ENCODE measurements at places on chromosomes 6 and 20. TPM values are rescaled to one million over a fixed set of nuclear protein-coding genes. Genes with fewer than 3 reads are reported as not detected.

GRCh38 chr20:56945057-56945456 lies 316.0 kb downstream of the TFAP2C start:
- no peak for DNase-seq

- no peak for DNase-seq
Observed at GRCh38 chr6:66985816-66986215, 1278.8 kb upstream of the EYS start.

GRCh38 chr20:49893242-49894072 lies 21.9 kb downstream of the SPATA2 start:
- no peak for DNase-seq

DNA sequence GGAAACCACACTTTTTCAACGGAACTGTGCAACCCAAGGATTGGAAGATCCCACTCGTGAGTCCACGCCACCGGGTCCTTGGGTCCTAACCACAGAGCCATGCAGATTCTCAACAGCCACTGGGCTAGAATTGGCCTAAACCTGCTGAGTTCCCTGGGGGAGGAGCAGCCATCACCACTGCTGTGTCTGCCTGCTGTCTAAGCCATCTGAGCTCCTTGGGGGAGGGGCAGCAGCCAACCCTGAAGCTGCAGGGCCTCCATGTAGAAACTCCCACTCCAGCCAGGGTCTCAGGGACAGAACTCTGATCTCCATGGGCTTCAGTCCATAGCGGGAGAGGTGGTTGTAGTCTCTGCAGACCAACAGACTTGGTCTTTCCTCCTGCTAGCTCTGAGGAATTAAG lies 154.6 kb upstream of the VGLL2 start:
- DNase-seq, result no peak

DNA sequence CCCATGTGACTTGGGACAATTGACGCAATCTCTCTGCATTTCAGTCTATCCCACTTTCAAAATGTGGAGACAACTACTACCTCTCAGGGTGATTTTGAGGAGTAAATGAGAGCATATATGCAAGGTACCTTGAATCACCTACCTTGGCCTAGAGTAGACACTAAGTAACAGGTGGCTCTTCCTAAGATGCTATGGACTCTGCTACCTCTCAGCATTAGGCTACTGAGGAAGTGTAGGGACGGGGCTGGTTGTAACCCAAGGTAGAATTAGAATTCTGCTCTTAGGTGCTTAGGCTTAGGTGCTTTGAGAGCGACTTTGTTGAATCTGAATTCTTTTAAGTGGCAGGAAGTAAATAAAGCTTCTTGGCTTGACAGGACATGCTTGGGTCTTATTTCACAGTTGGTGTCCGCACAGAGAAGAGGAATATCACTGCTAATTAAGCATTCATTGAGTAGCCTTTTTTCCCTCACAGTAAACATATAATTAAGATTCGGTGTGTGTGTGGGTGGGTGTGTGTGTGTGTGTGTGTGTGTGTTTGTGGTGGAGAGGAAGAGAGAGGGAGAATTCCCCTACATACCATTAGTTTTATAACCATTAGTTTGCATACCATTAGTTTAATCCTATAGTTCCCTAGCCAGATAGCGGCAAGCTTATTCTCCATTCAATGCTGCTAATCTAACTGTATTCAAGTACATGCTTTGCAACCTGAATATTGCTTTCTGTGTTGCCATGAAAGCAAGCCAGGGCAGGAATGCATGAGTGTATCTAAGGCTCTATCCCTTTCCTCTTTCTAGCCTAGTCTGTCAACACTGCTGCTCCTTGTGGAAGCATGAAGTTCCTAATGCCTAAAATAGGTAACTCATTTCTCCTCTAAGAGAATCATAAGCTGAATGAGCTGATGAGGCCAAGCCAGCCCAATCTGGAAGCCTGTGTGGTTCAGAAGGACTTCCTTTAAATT lies 112.5 kb downstream of the IPCEF1 start:
- no peak for DNase-seq

GRCh38 chr6:151103266-151103665 lies 136.5 kb upstream of the AKAP12 start:
- no peak for DNase-seq

DNA sequence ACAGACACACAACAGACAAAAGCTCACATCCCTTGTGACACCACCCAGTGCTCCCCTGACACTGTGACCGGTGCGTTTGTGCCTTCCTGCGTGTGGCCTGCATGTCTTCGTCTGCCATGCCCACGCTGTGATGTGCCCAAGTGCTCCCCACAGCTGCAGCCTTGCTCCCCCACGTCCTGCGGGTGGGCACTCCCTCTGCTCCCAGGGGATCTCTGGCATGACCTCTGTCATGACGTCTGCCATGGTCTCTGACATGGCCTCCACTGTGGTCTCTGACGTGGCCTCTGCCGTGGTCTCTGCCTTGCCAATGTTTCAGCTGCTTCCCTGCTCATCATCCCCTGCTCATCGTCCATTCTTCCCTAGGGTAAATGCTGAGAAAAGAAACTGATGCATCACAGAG lies 200.9 kb downstream of the DLL1 start:
- no peak for DNase-seq

GRCh38 chr20:58019027-58019849 lies 209.2 kb downstream of the ANKRD60 start:
- no peak for DNase-seq

GRCh38 chr6:151722342-151722741 lies 85.1 kb upstream of the ESR1 start:
- DNase-seq, result no peak

DNA sequence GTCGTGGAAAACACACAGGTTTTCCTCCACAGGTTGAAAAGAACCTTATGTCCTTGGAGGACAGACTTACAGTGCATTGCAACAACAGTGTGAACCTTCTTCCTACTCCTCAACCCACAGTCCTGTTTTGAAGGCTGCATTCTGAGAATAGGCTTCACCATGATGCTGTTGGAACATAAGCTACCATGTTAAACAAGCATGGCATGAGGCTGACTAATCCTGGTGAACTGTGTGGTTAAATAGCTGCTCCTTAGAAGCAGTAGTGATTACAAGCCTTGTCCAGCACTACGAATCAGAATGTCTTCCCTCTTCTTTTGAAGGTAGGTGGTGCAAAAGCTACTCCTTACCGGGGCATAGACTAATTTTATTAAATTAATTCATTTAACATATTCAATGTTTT lies 368.5 kb upstream of the EPHA7 start:
- DNase-seq, result no peak

- no peak for DNase-seq
Observed at GRCh38 chr6:112320561-112321318, 26.4 kb upstream of the RFPL4B start.

DNA sequence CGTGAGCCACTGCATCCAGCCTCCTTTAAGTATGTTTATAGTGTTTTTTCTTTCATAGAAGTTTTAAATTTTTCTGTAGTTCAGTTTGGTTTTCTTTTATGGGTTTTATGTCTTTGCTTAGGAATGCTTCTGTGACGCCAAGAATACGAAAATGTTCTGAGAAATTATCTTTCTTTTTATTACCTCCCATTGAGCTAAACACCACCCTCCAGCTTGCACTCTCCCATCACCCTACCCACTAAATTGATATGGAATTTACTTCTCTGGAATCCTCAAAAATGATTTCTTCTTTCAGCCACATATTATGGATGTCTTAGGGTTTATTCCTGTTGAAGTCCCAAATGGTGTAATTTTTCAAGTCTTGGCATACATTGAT lies 38.1 kb downstream of the JARID2 start:
- no peak for DNase-seq

DNA sequence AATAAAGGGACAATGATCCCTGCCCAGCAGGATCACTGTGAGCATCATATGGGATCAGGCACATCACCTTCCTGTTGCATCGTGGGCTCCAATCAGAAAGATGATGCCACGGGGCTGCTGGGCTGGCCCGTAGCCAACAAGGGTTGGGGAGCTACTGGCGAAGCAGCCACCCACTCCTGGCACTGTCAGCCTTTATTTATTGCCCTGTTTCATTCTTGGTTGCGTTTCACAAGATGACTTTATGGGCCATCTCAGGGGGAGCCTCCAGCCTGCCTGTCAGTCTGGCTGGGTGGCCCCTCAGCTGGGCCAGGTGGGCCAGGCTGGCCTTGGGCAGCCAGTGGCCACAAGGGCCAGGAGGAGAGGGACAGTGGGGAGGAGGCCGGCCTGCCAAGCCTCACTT lies 17.3 kb downstream of the VSTM2L start:
- DNase-seq, result no peak

DNA sequence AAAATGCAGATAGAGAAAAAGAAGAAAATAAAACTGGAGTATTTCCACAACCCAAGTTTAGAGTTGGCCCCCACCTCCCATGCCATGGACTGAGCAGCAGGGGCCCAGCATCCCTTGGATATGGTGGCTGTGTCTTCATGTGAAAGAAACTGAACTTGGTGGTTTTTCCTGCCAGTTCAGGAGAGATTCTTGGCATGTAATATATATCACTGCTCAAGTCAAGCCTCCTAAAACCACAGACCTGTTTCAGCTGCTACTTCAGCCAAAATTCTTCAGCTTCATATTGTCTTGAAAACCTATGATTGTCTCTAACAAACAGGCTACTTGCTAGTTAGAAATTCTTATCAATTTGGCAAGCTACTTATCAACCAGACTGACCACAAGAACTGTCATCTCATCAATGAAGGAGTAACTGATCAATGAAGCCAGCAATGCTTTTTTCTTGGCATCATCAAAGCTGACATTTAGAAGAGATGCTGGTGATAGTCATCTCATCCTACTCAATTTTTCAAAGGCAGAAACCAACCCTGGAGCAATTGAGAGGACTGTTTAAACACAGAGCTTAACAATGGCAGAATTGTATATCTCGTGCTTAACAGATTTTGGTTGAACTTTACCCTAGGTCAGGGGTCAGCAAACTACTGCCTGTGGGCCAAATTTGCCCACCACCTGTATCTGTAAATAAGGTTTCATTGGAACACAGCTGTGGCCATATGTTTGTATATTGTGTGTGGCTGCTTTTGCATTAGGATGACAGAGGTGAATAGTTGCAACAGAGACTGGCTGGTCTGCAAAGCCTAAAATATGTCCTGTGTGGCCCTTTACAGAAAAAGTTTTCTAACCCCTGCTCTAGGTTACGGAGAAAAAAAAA lies 10.4 kb upstream of the NOL7 start:
- DNase-seq, result no peak

DNA sequence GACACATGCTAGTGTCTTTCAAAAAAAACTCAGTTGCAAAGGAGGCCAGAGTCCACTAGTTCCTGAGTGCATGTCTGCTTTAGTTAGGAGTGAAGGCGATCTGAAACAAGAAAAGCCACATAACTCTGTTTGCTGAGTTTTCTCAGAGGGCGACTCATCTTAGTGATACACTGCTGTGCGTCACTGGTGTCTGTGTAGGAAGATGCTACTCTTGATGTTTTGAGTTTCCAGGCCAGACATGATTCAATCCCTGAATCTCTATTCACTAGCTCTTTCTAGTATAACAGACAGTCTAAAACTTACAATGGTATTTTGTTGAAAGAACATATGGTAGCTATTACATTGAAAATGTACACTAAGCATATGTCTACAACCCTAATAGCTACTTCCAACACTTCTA lies 60.9 kb downstream of the GFRAL start:
- no peak for DNase-seq

GRCh38 chr6:41022294-41022693 lies 16.7 kb downstream of the UNC5CL start:
- DNase-seq, result no peak

DNA sequence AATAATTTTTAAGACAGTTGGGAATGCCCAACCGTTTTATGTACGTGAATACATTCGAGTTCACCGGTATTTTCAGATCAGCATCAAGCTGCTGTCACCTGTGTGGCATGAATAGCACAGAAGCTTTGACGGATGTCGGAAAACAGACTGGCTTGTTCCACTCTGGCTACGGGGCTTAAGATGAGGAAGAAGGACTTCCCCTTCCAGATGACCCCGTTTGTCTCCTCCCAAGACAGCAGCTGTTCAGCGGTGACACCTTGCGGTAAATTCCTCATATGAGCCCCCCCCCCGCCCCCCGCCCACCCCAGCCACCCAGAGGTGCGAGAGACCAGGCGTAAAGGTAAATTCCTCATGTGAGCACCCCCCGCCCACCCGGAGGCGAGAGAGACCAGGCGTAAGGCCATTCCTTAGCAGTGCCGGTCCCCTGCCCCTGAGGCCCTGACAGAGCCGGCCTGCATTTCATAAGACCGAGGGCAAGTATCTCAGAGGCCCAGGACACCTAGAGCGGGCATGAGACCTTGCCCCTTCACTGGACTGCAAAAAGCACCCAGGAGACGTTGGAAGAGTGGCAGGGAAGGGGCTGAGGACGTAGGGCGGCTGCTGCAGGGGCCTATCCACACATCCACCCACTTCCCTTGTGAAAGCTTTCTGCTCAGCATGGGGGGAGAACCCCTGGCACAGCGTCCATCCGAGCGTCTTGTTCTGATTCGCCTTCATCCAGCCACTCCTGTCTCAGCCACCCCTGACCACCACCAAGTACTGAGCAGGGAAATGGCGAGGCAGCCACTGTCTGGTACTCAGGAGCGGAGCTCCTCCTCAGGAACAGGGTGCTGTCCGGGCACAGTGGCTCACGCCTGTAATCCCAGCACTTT lies 7.3 kb upstream of the PCMTD2 start:
- DNase-seq, result no peak

Gene IL17A
- not detected for total RNA-seq

Gene LY6G5C
- total RNA-seq, result 3.2 TPM

Gene BPIFB1
- not detected for total RNA-seq

Gene DLL1
- total RNA-seq, result 3.7 TPM

Gene MYH7B
- 2.3 TPM for total RNA-seq
